AG08395 (cell line): ENCODE measurements at places on chromosomes 12 and 14.

DNA sequence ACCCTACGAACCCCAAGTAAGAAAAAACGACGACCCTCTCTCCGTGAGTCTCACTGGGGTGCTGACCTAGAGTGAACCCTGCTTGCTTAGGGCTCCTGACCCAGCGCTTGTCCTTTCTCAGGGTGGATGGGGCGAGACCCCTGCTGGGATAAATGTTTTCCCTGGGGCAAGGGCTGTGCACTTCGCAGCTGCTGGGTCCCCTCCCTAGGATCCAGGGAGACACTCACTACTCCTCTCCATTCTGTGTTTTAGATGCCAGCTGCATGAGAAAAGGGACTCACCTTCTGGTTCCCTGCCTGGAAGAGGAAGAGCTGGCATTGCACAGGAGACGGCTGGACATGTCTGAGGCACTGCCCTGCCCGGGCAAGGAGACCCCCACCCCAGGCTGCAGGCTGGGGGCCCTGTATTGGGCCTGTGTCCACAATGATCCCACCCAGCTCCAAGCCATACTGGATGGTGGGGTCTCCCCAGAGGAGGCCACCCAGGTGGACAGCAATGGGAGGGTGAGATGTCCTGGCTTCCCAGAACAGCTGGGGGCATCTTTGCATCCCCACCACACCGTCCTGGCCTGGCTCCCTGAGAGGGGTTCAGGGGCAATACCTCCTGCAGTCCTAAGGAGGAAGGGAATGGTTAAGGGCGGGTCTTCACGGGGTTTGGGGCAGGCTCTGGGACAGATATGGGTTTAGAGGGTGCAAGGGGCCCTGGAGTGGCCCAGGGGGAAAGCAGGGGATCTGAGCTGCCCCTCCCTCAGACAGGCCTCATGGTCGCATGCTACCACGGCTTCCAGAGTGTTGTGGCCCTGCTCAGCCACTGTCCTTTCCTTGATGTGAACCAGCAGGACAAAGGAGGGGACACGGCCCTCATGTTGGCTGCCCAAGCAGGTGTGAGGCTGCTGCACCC, 663 bp downstream of the ANKRD33 start:
- DNase-seq = no peak

GRCh38 chr12:121512561-121512960, 68.3 kb downstream of the KDM2B start:
- no peak for DNase-seq

DNA sequence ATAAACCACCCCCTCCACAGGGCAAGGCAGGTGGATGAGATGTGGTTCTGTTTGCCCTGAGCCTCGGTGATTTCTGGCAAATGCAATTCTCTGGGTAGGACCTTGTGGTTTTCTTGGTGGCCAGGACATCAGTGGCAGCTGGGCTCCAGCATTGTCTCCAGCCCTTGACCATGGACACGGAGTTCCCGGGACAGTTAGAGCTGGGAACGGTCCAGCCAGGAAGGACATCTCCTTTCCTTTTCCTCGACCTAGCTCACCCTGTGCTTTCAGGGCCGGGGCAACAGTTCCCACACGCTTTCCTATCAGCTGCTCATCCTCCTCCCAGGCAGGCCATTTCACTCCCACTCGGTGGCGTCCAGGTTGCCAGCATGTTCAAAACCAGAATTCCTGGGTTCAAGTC, 9.2 kb downstream of the SERPINA4 start:
- no peak for DNase-seq

- DNase-seq = no peak
These were observed 199.7 kb downstream of the SPTSSA start for GRCh38 chr14:34262127-34262910.

DNA sequence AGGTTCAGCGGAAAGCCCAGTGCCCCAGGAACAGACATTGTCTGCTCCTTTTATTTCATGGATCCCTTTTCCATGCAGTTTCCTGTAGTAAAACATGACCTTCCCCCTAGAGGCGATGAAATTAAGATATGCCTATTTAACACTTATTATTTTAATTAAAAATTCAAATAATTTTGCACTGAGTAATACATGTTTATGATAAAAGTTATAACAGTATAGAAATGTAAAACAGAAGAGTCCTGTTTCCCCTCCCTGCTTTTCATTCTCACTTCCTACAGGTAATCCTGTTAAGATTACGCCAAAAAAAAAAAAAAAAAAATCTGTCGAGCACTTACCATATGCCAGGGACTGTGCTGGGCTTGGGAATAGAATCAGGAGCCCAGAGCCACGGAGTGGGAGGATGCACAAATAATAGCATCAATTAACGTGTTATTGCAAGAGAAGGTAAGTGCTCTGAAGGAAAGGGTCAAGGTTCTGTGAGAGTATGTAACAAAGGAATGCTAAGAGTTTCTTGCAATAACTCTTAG, 830 bp upstream of the LPCAT3 start:
- DNase-seq = no peak

GRCh38 chr12:14845350-14845750, 2.0 kb upstream of the ART4 start:
- DNase-seq = peak; percentile 63

DNA sequence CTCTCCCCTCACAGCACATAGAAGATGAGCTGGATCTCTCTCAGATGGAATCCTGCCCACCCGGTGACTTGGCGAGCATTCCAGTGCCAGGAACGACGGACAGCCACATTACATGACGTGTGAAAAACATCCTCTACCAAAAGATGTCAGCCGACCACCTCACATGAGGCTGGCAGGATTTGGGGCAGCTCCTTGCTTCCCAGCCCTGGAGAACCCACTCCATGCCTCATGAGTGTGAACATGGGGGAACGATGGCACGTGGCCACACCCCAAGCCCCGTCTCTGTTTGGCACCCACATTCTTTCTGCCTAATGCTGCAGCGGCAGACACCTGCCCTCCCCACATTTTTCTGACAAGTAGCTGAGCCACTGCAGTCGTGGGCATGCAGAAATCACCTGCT, 202.5 kb downstream of the CALM1 start:
- no peak for DNase-seq

DNA sequence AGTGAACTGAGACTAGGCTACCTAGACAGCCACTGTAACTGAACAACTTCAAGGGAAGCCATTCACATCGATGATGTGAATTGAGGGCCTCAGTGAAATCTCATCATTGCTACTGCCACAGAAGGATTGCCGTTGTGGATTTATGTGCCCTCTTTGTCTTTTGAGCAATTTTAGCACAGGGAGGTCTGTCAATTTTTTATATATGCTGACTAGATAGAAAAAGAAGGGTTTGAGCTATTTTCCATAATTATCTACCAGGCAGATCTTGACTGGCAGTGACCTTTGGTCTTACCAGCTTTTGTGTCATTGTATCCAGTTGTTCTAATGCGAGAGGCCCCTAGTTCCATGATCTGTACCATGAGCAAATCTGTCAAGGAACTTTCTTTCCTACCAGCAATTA, 179.4 kb downstream of the ERC1 start:
- no peak for DNase-seq

DNA sequence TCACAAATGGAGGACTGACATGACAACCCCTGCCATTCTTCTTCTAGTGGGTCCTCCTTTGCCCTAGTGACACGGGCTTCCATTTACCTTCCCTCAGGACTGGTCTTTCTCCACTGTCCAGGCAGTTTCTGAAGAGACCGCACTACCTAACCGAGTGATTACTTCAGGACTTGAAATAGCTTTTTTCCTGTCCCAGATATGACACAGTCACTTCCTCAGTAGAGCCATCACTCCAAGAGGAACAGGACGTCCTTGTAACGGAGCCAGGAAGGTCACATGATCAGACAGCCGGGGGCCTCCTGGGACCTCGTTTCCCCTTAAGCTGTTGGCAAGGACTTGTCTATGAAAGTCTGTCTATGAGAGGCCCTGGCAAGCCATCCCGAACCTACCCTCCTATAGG, 62.3 kb downstream of the FOS start:
- DNase-seq = no peak

DNA sequence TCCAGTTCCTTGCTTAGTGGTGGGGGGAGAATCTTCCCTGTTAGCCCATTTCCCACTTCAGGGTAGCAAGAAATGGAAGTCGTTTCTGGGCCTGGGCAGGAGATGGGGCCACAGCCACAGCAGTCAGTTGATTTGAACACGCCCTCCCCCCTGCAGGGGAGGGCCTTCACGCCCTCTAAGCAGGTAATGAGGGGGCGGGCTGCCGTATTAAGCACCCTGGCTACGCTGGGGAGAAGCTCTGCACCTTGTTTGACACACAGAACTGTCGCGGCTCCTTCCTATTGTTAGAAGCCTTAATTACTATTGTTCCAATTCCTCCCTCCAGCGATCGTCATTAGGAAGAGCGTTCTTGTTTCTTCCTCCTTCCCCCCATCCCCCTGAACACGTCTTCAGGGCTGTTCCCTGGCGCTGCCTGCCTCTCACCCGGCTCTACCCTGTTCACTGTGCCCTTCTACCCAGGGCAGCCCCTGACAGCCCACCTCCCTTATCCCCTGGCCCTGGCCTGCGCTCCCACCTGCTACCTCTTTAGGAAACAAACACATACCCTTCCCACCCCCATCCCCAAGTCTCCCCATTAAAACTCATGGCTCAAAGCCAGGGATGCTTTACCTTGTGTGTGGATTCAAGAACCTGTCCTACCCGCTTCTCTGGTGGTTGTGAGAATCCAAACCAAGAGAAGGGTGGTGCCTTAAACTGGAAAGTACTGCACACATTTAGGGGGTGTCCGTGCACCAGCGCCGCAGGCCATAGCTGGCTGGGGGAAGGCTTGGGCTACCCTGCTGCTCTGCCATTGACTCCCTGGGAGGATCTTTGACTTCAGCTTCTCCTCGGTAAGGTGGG, 137.6 kb downstream of the TSPAN9 start:
- DNase-seq = no peak

DNA sequence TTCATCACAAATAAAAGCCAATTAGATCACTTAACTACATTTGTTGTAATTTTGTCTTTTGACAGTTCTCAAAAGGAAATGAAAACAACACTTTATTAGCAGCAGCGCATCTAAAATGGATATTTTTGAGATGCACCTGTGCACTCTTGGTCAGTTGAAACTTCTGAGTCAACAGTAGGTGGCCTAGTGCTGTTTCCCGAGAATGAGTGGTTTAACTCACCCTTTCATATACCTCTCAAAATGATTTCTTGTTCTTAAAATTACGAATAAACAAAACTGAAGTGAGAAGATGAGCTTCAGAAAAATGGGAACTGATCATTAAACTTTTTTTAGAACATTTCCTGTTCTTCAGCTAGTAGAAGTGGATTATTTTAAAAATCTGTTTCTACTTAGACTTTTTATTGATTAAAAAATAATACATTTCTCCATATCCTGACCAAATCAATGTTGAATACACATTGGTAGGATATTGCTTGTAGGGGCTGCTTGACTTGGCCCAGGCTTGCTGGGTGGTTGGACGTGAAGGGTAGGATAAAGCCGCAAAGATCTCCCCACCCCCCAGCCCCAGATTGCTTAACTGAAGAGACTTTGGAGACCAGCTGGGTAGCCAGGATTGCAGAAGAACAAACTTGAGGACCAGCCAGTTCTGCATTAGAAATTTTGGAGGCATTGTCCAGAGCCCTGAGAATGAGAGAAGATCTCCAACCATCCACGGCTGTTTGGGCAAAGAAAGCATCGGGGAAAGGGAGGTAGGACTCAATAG, 22.3 kb upstream of the STK38L start:
- no peak for DNase-seq

GRCh38 chr12:43378448-43378847, 173.6 kb downstream of the ADAMTS20 start:
- no peak for DNase-seq

DNA sequence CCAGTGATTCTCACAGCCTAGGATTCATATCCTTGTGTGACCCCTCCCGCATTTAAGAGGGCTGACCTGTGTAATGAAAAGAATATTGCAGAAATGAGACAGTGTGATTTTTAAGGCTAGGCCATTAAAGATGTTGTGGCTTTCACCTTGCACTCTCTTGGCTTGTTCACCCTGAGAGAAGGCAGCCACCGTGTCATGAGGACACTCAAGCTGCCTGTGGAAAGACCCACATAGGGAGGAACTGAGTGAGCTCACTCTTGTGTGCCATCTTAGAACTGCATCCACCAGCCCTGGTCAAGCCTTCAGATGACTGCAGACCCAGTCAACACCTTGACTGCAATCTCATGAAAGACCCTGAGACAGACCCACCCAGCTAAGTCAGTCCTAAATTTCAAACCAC, 46.3 kb upstream of the TMPO start:
- no peak for DNase-seq

- no peak for DNase-seq
These were observed 42.0 kb upstream of the C12orf75 start for GRCh38 chr12:105288311-105288996.

DNA sequence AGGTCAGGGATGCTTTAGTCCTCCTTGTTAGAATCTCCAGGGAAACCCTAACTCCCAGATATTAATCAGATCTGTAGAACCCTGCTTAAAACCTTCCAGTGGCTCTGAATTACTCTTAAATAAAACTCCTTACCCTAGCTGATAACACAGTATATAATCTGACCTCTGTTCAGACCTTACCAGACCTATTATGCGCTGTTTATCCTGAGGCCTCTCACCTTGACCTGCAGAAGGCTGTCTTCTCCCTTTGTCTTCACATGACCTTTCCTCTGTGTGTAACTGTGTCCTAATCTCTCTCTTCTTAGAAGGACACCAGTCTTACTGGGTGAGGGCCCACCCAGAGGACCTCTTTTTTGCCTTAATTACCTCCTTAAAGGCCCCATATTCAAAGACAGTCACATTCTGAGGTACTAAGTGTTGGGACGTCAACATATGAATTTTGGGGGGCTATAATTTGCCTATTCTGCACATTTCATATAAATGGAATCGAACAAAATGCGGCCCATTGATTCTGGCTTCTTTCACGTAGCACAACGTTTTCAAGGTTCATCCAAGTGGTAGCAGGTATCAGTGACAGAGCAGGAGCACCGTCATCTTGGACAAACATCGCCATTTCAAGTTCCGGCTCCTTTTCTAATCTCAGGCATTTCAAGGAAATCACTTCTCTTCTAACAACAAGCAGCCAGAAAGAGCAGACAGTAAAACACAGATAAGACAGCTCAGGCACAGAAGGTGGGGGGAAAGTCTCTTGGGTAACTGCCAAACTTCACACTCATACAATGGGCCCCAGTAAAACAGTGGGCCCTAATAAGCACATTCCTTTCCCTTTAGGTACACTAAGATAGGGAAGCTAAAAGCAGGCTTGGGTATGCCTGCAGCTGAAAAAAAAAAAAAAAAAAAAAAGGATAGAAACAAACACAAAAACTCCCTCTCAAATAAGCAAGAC, 200.2 kb upstream of the NUDT4 start:
- no peak for DNase-seq

- no peak for DNase-seq
These were observed 106.7 kb downstream of the ANO4 start for GRCh38 chr12:100901266-100901665.
